ENCODE measurements at places on chromosomes 13 and 19.
A peak's percentile ranks its signal among the peaks of the same experiment; 100 is the strongest.

- no peak for DNase-seq
- H3K27me3 ChIP-seq, result no peaks in the 10 kb centered on the region
- H3K27ac ChIP-seq, result no peak overlapping the region
- H3K4me3 ChIP-seq, result no peak overlapping the region
- no peaks in the 10 kb centered on the region for H3K36me3 ChIP-seq
These were observed 712.9 kb upstream of the GPC6 start for GRCh38 chr13:92513672-92514071.

- H3K27ac ChIP-seq, result no peak overlapping the region
- H3K36me3 ChIP-seq, result peaks cover 39% of the 10 kb centered on the region
- peaks cover 22% of the 10 kb centered on the region for H3K4me1 ChIP-seq
- H3K4me3 ChIP-seq, result no peak overlapping the region
- no peaks in the 10 kb centered on the region for H3K27me3 ChIP-seq
- no peak for DNase-seq
These were observed 63.5 kb downstream of the MYO9B start for GRCh38 chr19:17138937-17139598.

GRCh38 chr13:75307370-75307949 lies 174.5 kb downstream of the TBC1D4 start:
- no peak overlapping the region for H3K4me3 ChIP-seq
- no peak for DNase-seq
- peaks cover 50% of the 10 kb centered on the region for H3K36me3 ChIP-seq
- no peak overlapping the region for H3K27ac ChIP-seq
- no peaks in the 10 kb centered on the region for H3K27me3 ChIP-seq

GRCh38 chr13:104477261-104477660 lies 1411.0 kb upstream of the SLC10A2 start:
- no peaks in the 10 kb centered on the region for H3K36me3 ChIP-seq
- DNase-seq, result no peak
- no peaks in the 10 kb centered on the region for H3K4me1 ChIP-seq
- no peaks in the 10 kb centered on the region for H3K27me3 ChIP-seq

GRCh38 chr13:112705286-112705685 lies 15.4 kb downstream of the ATP11A start:
- peaks cover 14% of the 10 kb centered on the region for H3K4me1 ChIP-seq
- H3K27ac ChIP-seq, result no peak overlapping the region
- no peaks in the 10 kb centered on the region for H3K36me3 ChIP-seq
- H3K27me3 ChIP-seq, result no peaks in the 10 kb centered on the region
- no peak for DNase-seq
- no peak overlapping the region for H3K4me3 ChIP-seq

GRCh38 chr19:7888145-7888825 lies at the start of gene LRRC8E:
Gene LRRC8E (plus strand): TSS chr19:7888510. CDS start chr19:7895604, 7,094 bp downstream.
- H3K4me1 ChIP-seq, result no peaks in the 10 kb centered on the region
- no peak within 1 kb of the TSS for H3K4me3 ChIP-seq
- peaks cover 9% of the 10 kb centered on the region for H3K27me3 ChIP-seq
- H3K36me3 ChIP-seq, result no peaks in the 10 kb centered on the region
- no peak within 1 kb of the TSS for H3K27ac ChIP-seq
- peak; percentile 39 for DNase-seq

GRCh38 chr13:20473139-20473538 lies 52.5 kb downstream of the CRYL1 start:
- H3K27me3 ChIP-seq, result no peaks in the 10 kb centered on the region
- no peak overlapping the region for H3K27ac ChIP-seq
- no peak for DNase-seq
- peaks cover 29% of the 10 kb centered on the region for H3K4me1 ChIP-seq

GRCh38 chr19:33207040-33207620 lies 13.0 kb downstream of the LRP3 start:
- H3K4me3 ChIP-seq, result no peak overlapping the region
- no peak overlapping the region for H3K27ac ChIP-seq
- no peaks in the 10 kb centered on the region for H3K27me3 ChIP-seq
- H3K4me1 ChIP-seq, result no peaks in the 10 kb centered on the region
- no peak for DNase-seq

GRCh38 chr13:38024431-38024830 lies 154.9 kb upstream of the TRPC4 start:
- H3K4me1 ChIP-seq, result no peaks in the 10 kb centered on the region
- no peak overlapping the region for H3K4me3 ChIP-seq

DNA sequence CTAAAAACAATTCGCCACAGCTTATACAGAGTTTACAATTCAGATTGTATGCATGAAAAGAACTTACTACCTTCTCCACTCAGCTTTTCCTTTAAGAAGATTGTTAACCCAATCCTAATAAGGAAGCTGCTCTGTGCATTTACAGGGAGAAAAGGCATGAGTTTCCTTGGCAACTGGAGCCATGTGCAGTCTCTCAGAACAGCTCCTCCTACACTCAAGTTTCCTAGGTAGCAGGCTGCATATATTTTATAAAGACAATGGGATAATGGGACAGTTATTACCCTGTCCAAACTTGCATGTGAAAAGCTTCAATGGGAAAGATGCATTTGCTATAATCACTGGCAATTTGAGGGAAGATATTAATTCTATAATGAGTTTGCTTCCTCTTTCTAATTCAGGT lies 125.5 kb upstream of the TRPC4 start:
- H3K36me3 ChIP-seq, result no peaks in the 10 kb centered on the region
- no peak overlapping the region for H3K4me3 ChIP-seq

- H3K4me3 ChIP-seq, result no peak overlapping the region
- no peaks in the 10 kb centered on the region for H3K36me3 ChIP-seq
- H3K27me3 ChIP-seq, result no peaks in the 10 kb centered on the region
- H3K27ac ChIP-seq, result no peak overlapping the region
- no peaks in the 10 kb centered on the region for H3K4me1 ChIP-seq
These were observed 195.5 kb downstream of the ZNF536 start for GRCh38 chr19:30567536-30568232.

All from T-helper 2 cell treated with Interferon-gamma antibody and Interleukin-4, amounts not matched to agents 5 μg/mL and 100 μg/mL, for 36 hours (primary cell).